ENCODE measurements at places on chromosomes 12 and 14. TPM values are rescaled to one million over a fixed set of nuclear protein-coding genes. Genes with fewer than 3 reads are reported as not detected.

GYS2 gene
- total RNA-seq = 0.17 TPM

DNA sequence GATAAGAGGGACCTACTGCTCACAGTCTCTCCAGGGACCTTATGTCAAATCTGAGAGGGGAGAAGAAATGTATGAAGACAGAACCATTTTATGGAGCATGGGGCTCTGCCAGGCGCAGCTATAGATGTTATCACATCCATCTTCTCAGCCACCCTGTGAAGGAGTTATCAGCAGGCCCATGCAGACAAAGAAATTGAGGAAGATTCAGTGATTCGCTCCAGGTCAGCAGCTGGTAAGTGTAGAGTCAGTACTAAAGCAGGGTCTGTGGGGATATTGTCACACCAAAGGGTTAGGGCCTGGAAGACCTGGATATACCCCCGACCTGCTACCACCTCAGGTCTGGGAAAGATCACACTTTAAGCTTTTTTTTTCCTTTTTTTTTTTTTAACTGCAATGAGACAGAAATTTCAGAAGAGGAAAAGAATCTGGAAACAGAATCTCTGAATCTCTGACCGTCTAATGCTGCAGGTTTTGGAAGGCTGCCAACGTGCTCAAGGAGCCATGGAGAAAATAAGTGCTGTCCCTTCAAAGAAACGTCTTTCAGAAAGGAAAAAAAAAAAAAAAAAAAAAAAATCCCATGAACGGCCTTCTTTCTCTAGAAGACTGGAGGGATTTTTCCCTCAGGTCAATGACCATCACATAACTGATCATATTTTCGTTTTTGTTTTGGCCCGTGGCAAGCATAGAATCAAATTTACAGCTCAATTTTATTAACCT, 73.3 kb upstream of the PLEKHG7 start:
- H3K27me3 ChIP-seq = no peaks in the 10 kb centered on the region
- no peaks in the 10 kb centered on the region for H3K36me3 ChIP-seq
- no peak overlapping the region for H3K27ac ChIP-seq
- DNase-seq = no peak
- H3K4me1 ChIP-seq = no peaks in the 10 kb centered on the region

DNA sequence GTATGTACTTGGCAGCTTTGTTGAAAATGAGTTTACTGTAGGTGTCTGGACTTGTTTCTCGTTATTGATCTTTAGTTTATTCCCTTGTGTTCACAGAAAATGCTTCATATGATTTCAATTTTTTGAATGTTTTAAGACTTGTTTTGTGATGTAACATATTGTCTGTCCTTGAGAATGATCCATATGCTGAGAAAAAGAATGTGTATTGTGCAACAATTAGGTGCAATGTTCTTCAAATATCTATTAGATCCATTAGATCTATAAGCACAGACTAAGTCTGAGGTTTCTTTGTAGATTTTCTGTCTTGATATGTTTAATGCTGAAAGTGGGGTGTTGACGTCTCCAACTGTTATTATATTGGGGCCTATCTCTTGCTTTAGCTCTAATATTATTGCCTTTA, 879.6 kb upstream of the LRFN5 start:
- DNase-seq = no peak
- no peaks in the 10 kb centered on the region for H3K36me3 ChIP-seq
- H3K4me1 ChIP-seq = no peaks in the 10 kb centered on the region
- no peak overlapping the region for H3K27ac ChIP-seq

- H3K27ac ChIP-seq = no peak overlapping the region
- no peak for DNase-seq
- H3K27me3 ChIP-seq = peaks cover 2% of the 10 kb centered on the region
Measured at GRCh38 chr12:102763471-102763870, 153.6 kb downstream of the PAH start.
